ENCODE measurements at places on chromosomes 7 and 10. TPM values are rescaled to one million over a fixed set of nuclear protein-coding genes. Genes with fewer than 3 reads are reported as not detected.
A peak's percentile ranks its signal among the peaks of the same experiment; 100 is the strongest.

GRCh38 chr7:36764929-36765328 lies 40.6 kb upstream of the AOAH start:
- DNase-seq: no peak

DNA sequence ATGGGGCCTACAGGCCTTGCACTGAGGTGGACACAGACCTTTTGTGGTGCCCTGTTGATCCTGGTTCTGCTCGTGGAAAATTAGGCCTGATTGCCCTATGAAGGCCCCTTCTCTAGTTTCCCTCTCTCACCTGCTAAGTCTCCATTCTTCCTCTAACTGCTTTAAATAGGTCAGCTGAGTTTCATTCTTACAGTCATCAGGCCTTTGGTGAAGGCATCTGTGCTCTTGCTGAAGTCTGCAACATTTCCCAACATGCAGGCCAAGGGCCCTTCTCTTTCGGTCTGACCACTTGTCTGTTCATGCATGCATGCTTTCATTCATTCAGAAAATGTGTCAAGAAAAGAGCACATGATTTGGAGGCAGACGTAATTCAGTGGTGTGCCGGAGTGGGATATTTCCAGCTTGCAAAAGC lies 244.0 kb downstream of the BUB3 start:
- DNase-seq: no peak

DNA sequence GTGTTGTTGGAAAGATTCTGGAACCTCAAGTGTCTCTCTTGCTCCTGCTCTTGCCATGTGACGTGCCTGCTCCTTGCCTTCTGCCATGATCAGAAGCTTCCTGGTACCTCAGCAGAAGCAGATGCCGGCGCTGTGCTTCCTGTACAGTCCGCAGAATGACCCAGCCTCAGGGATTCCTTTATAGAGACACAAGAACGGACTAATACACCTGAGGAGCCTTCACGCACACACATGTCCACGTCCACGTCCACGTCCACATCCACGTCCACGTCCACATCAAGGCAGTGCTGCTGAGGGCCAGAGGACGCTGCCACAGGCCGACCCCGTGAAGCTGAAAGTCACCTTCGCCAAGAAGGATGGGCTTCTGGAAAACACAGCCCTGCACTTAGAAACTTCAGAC lies 190.1 kb downstream of the MAD1L1 start:
- DNase-seq: no peak

GRCh38 chr10:34507217-34507616 lies 307.9 kb downstream of the PARD3 start:
- no peak for DNase-seq

DNA sequence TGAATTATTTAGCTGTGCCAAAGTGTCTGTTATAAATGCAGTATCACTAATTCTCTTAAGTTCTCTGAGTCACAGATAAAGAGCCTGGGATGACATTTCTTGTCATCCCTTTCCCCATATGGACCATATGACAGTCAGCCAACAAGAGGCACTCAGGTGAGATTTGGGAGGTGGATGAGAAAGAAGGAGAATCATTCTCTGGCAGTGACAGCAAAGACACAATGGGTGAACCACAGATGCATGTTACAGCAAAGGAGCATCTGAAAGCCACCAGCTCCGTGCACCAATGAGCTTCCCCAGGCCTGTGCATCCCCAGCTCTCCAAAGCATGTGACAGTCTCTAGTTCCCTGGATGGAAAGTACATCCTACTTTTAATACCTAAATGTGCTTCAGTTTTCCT lies 10.8 kb downstream of the GIMAP6 start:
- no peak for DNase-seq

DNA sequence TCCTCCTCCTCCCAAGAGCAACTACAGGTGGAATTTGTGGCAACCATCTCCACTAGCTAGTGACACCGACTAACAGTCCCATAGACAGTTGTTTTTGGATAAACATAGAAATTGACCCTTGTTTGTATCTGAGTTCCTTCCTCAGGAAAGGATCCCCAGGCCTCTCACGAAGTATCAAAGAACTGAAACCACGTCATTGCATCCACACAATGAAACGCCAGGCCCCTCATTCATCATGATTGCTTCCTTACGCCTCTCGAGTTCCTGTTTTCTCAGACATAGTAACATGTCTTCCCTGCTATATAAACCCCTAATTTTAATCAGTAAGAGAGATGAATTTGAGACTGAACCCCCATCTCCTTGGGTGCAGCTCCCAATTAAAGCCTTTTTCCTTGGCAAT lies 18.1 kb downstream of the SLC35G1 start:
- no peak for DNase-seq

GRCh38 chr7:135209225-135209834 lies 2.0 kb downstream of the WDR91 start:
- no peak for DNase-seq

DNA sequence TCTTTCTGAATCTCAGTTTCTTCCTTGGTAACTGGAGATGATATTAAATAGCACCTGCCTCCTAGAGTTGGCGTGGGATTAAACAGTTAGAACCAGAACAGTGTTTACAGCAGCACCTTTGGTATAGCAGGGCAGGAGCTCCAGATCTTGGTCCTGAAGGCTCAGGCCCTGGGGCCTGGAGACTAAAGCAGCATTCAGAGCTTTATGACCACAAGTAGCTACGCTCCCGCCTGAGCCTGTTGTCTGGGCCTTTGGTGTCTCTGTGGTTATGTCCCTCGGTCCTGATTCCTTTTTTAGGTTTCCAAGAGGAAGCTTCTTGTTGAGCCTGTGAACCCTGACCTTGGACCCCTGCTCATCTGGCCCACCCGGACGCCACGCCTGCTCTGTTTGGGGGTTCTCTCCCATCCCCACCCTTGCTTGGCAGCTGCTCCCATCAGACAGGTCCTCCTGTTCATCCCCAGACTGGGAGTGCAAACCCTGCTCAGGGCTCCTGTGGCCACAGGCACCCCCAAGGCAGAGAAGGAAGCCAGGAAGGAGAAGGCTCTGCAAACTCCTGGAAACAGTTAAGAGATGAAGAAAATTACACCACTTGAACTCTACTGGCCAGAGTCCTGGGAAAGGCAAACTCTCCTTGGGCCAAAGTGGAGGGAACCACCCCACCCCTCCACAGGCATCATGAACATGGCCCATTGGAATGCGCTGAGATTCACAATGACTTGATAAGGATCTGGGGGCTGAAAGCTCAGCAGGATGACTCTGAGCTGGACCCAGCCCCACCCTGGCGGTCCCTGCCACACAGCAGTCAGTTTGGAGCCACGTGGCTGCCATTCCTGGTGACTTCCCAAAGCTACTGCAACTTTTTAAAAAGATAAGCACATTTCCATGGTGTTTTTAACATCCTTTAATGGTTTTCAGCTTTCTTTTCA lies 50.1 kb upstream of the TMEM72 start:
- peak; percentile 98 for DNase-seq

GRCh38 chr10:6919077-6919476 lies 339.0 kb upstream of the PRKCQ start:
- DNase-seq: no peak

GRCh38 chr10:77904100-77904840 lies 22.3 kb downstream of the DLG5 start:
- no peak for DNase-seq

- DNase-seq: no peak
These were observed 126.7 kb upstream of the TMEM196 start for GRCh38 chr7:19900118-19900517.

DNA sequence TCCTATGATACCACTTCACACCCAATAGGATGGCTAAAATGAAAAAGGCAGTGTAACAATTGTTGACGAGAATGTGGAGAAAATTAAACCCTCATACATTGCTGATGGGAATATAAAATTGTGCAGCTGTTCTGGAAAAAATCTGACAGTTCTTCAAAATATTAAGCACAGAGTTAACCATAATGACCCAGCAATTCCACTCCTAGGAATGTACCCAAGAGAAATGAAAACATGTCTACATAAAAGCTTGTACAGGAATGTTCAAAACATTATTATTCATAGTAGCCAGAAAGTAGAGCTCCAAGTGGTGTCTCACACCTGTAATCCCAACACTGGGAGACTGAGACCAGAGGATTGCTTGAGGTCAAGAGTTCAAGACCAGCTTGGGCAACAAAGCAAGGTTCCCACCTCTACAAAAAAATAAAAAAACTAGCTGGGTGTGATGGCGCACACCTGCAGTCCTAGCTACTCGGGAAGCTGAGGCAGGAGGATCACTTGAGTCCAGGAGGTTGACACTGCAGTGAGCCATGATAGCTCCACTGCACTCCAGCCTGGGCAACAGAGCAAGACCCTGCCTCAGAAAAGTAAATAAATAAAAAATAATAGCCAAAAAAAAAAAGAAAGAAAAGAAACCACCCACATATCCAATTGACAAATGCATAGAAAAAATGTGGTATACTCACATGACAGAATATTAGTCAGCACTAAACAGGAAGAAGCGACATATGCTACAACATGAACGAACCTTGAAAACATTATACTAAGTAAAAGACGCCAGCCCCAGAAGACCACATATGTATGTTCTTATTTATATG lies 5.0 kb downstream of the RHEB start:
- DNase-seq: no peak

DNA sequence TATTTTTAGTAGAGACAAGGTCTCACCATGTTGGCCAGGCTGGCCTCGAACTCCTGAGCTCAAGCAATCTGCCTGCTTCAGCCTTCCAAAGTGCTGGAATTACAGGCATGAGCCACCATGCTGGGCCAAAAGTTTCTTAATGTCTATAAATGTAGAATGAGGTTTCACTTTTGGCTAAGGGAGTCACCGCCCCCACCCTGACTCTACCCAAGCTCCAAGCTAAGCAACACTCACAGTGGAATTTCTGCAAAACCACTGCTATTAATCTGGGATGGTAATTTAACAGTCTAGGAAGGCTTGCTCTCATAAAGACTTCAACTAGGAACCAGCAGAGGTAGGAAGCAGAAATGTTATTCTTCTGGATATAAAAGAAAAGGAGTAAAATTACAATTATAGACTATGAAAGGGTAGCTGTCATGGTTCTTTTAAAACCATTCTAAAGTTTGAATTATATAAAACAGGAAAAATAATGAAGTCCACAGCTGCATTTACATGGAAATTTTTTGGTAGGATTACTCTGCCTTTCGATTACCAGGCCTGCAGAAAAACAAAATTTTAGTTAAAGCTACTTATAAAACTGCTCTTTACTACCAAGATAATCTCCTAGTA lies 211.6 kb downstream of the SFMBT2 start:
- DNase-seq: peak; percentile 40

DNA sequence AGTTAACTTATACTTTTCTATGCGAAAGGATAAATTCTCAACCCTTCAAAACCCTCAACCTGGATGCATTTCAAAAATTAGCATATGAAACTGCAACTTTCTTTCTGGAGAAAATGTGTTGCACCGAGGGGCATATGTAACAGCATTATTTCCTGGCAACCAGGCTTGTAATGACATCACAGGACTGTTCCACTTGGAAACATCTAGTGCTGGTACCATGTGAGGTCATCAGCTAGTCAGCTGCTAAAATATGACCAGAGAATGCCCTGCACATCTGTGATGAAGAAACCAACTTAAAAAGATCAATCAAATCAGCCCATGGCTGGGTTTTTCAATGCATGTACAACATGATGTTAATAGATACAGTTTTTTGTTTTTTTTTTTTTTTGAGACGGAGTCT lies 40.0 kb downstream of the FGFR2 start:
- no peak for DNase-seq

- DNase-seq: no peak
These were observed 31.2 kb upstream of the FAM20C start for GRCh38 chr7:160958-161725.

GRCh38 chr10:70673043-70673928 lies 980 bp downstream of the ADAMTS14 start:
- peak; percentile 90 for DNase-seq

GRCh38 chr10:86632009-86632800 lies 22.1 kb upstream of the OPN4 start:
- no peak for DNase-seq

GRCh38 chr7:29458933-29459332 lies 104.7 kb upstream of the PRR15 start:
- DNase-seq: no peak

DNA sequence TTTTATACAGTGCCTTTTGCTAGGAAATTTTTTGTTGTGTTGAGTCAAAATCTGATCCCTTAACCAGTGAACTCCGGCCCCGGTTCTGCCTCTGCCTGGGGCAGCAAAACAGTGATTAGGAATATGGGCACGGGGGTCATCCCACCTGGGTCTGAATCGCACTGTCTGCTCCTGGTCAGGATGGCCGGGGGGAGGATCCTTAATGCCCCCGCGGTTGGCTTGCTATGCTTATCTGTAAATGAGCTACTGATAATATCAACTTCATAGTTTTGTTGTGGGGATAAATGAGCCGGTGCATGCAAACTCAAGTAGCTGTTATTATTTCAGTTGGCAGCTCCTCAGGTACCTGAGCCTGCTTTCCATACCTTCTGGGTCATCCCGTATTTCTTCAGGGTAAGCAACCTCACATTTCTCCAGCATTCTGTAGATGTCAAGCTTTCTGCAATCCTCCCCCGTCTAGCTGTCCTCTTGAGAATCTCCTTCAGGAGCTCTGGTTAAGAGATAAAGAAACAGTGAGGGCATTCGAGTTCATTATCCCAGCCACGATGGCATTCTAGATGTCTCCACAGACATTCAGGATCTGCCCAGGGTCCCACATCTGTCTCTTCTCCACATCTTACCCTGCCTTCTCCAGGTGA lies 592.2 kb downstream of the SDK1 start:
- no peak for DNase-seq

DNA sequence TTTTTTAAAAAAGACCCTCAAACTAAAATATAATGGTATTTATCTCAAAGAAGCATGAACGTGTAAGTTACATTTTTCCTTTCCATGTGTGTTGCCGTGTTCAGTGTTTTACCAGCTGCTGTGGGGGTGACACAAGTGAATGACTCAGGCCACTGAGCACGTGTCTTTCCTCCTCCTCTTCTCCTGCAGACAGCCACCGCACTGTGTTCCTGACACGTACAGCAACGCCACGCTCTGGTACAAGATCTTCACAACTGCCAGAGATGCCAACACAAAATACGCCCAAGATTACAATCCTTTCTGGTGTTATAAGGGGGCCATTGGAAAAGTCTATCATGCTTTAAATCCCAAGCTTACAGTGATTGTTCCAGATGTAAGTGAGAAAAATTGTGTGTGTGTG lies 29.7 kb downstream of the TMEM248 start:
- no peak for DNase-seq

Gene ENTPD1
- total RNA-seq: 0.02 TPM

Gene RADIL
- total RNA-seq: not detected

Gene MNX1
- not detected for total RNA-seq

Gene CDK5
- 36.6 TPM for total RNA-seq

Gene RBM33
- 8.3 TPM for total RNA-seq

Gene TMEM176A
- total RNA-seq: 0.34 TPM

Gene PTPN20
- total RNA-seq: not detected

Gene CYP2C19
- not detected for total RNA-seq

Gene HABP2
- total RNA-seq: not detected

Gene GTF2I
- total RNA-seq: 156 TPM

Gene ITGB8
- total RNA-seq: 18.4 TPM

Gene ACSM6
- total RNA-seq: not detected

Gene GRID2IP
- 0.02 TPM for total RNA-seq
